ENCODE measurements at places on chromosomes 11 and 22.

GRCh38 chr11:74418509-74418895, 20.3 kb upstream of the PGM2L1 start:
- DNase-seq, result no peak

DNA sequence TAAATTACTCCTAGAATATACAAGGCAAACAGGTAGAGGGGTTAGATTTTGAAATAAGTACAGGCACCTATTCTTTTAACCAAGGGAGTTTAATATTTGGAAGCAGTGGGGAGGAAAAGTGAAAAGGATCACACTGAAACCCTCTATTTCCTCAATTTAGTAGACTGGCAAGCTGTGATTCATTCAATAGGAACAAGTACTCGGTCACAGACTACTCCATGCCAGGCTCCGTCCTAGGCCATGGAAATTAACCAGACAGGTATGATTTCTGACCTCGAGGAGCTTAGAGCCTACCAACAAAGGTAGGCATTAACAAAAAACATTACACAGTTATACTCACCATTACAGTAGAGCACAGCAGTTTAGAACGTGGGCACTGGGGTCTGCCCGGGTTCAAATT, 40.9 kb downstream of the SIK3 start:
- no peak for DNase-seq

GRCh38 chr11:120192831-120193625, 17.8 kb upstream of the OAF start:
- no peak for DNase-seq

GRCh38 chr11:83649528-83649855, 363.3 kb upstream of the CCDC90B start:
- no peak for DNase-seq

GRCh38 chr11:81174646-81175330, 1558.9 kb downstream of the FAM181B start:
- DNase-seq, result no peak

DNA sequence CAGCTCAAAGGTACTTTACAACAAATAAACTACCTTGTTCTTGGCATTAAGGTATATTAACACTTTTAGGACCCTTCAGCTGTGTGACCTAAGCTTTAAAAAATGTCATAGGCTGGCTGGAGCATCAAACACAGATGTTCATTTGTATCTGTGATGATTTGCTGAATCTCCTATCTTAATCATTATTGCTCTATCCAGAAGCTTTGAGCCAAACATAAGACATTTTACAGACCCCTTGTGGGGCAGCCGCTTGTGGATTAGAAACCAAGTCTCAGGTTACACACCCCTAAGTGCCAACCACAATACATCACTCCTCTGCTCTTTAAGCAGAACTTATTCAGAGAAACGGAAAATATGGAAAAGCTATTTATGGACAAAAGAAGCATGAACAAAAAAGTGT, 394.2 kb upstream of the CCDC90B start:
- no peak for DNase-seq

GRCh38 chr22:20829491-20830134, 29.0 kb downstream of the PI4KA start:
- no peak for DNase-seq

- DNase-seq, result no peak
Observed at GRCh38 chr22:49512487-49513165, 315.0 kb downstream of the BRD1 start.

DNA sequence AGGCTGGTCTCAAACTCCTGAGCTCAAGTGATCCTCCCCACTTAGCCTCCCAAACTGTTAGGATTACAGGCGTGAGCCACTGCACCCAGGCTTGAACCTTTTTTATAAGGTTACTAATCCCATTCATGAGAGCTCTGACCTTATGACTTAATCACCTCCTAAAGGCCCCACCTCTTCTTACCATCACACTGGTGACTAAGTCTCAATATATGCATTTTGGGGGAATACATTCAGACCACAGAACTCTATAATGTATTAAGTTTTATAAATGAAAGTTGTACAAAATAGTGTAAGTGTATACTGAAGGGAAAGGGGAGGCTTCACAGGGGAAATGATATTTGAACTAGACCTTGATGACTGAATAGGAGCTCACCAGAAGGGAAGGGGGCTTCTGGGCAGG, 28.4 kb upstream of the RBFOX2 start:
- no peak for DNase-seq

Data from activated CD8-positive, alpha-beta memory T cell treated with anti-CD3 and anti-CD28 coated beads for 1 hour (primary cell).